Lower lobe of right lung (tissue), 2 donors: ENCODE measurements at places on chromosomes 12 and 14. TPM values are rescaled to one million over a fixed set of nuclear protein-coding genes. Genes with fewer than 3 reads are reported as not detected.

Gene OTUB2
- total RNA-seq: 1.9 TPM

Gene FAM186B
- total RNA-seq: 0.65 TPM

Gene SIX4
- 2.9 TPM for total RNA-seq

Gene RND1
- total RNA-seq: 5.9 TPM

Gene POTEM
- not detected for total RNA-seq

Gene RFX4
- not detected for total RNA-seq

Gene GPRC5A
- total RNA-seq: 482 TPM

Gene GLI1
- 0.21 TPM for total RNA-seq

Gene RPGRIP1
- total RNA-seq: 1.1 TPM

Gene AMDHD1
- 1.8 TPM for total RNA-seq

Gene PUS7L
- total RNA-seq: 11.6 TPM

Gene MYO1H
- total RNA-seq: 0.30 TPM

Gene NOXRED1
- total RNA-seq: 0.77 TPM

Gene VCPKMT
- total RNA-seq: 8.0 TPM

Gene PTPRB
- total RNA-seq: 91.4 TPM

Gene LRP1-AS
- not detected for total RNA-seq

Gene C12orf50
- not detected for total RNA-seq

Gene SDR9C7
- total RNA-seq: not detected

Gene KRT3
- not detected for total RNA-seq

Gene BDKRB1
- total RNA-seq: not detected

Gene TRIM9
- total RNA-seq: 0.92 TPM

Gene SNAPC1
- 6.2 TPM for total RNA-seq

Gene KIF26A
- 4.4 TPM for total RNA-seq

Gene ANO4
- 0.74 TPM for total RNA-seq

Gene NGB
- total RNA-seq: not detected

Gene CD4
- 80.3 TPM for total RNA-seq

Gene CELA1
- total RNA-seq: not detected

Gene GALNT8
- 0.77 TPM for total RNA-seq

Gene PIANP
- 0.18 TPM for total RNA-seq

Gene DEGS2
- 5.8 TPM for total RNA-seq
